HAP-1 (cell line): ENCODE measurements at places on chromosomes 12 and 14.
A peak's percentile ranks its signal among the peaks of the same experiment; 100 is the strongest.

GRCh38 chr12:89047856-89048418 is 304.4 kb downstream of the DUSP6 start:
- no peak for DNase-seq

- no peak for DNase-seq
Observed at GRCh38 chr14:65318636-65319506, 93.7 kb upstream of the FUT8 start.

DNA sequence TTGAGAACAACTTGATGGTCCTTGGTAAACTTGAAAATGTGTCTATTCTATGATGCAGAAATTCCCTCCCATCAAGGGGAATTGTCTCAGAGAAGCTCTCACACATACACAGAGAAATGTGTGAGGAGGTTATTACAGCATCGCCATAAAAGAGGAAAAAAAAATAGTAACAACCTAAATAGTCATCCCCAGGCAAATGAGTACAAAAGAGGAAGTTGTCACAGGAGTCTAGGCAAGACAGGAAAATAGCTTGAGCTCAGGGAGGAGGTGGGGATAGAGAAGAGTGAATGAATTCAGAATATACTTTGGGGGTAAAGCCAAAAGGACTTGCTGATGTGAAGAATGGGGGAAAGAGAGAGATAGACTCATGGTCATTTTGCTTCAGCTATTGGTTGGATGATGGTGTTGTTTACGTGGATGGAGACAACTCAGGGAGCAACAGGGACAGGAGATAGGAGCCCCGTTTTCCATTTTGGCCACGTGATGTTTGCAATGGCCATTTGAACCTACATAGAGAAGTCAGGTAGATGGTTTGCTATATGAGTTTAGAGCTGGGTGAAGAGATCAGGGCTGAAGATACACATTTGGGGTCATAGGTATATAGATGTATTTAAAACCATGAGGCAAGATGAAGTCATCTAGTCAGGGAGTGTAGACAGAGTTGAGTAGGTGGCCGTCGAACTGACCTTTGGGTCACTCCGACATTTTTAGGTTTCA is 20.3 kb downstream of the LRRC74A start:
- DNase-seq = no peak

- DNase-seq = no peak
Observed at GRCh38 chr14:35419429-35419841, 14.9 kb upstream of the NFKBIA start.

- no peak for DNase-seq
Observed at GRCh38 chr14:54690887-54691286, 124.0 kb downstream of the SAMD4A start.

DNA sequence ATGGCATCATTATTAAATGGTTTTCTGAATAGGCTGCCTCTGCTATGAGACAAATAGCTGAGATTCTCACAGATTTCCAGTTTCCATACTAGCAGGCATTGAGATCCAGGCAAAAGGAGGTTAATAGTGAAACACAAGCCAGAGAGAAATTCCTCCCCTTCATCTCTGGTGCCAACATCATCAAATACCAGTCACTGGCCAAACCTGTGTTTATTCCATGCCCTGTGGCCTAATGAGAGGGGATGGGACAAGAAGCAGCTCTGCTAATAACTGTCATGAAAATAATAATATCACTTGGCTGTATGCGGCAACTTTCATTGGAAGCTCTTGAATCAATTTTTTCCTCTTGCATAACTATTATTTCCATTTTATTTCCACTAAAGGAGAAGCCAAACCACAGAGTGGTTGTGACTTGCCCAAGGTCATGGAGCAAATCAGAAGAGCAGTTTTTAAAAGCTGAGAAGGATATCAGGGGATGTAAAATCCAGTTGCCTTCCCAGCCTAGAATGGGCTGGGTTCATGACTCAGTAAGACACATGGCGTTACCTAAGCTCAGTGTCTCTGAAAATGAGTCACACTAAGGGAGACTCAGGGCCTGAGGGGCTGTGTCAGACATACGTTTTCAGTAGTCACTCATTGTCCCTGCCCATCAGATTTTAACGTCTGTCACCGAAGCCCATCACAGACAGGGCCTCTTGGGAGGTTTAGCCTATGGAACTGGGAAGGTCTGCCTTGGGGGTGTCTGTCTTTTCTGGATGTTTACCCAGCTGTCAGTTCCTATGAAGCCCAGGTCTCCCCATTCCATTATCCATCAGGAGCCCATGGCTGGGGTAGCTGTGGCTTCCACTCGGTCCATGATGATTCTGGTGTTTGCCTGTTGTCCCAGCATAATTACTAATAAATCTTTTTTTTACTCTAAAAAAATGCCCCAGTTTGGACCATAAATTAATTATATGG is 208.8 kb upstream of the EEA1 start:
- DNase-seq = no peak

DNA sequence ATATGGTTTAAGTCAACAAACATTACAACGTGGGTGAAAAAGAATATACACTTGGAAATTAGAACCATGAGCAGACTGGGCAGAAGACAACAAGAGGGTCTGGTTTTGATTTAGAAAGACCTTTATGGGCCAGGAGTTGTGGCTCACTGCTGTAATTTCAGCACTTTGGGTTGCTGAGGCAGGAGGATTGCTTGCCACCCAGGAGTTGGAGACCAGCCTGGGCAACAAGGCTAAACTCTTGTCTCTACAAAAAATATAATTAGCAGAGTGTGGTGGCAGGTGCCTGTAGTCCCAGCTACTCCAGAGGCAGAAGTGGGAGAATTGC is 2.7 kb upstream of the NFKBIA start:
- no peak for DNase-seq

GRCh38 chr12:29547864-29548263 is 50.4 kb upstream of the OVCH1 start:
- no peak for DNase-seq

GRCh38 chr14:70094106-70094505 is 94.6 kb downstream of the SLC8A3 start:
- no peak for DNase-seq

GRCh38 chr12:3361146-3361545 is 129.9 kb upstream of the PRMT8 start:
- DNase-seq = no peak

DNA sequence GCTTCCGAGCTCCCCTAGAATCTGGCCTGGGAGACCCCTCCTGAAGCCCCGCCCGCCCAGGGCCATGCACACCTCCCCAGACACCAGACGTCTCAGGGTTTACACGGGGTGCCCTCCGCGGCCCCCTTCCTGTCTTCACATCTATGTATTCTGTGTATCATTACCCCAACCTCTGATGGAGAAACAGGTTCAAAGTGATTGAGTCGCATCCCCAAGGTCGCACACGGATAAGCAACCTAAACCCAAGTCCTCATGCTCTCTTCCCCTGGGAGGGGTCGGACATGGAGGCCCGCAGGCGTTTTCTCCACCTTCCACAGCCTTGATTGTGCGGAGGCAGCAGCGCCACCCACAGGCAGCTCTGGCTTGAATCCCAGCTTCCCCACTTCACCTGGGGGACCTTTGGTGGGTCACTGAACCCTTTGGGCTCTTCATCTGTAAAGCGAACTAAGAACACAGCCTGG is 237.3 kb downstream of the BCL11B start:
- no peak for DNase-seq

GRCh38 chr12:52037248-52037861 is 13.9 kb upstream of the NR4A1 start:
- DNase-seq = peak; percentile 65

GRCh38 chr12:110015132-110015531 is 15.9 kb downstream of the ANKRD13A start:
- no peak for DNase-seq

DNA sequence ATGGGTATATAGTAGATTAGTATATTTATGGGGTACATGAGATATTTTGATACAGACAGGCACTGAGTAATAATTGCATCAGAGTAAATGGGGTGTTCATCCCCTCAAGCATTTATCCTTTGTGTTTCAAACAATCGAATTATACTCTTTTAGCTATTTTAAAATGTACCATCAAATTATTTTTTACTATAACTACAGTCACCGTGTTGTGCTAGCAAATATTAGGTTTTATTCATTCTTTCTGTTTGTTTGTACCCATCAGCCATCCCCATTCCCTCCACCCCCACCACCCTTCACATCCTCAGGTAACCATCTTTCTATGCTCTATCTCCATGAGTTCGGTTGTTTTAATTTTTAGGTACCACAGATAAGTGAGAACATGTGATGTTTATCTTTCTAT is 115.8 kb downstream of the NUBPL start:
- DNase-seq = no peak

DNA sequence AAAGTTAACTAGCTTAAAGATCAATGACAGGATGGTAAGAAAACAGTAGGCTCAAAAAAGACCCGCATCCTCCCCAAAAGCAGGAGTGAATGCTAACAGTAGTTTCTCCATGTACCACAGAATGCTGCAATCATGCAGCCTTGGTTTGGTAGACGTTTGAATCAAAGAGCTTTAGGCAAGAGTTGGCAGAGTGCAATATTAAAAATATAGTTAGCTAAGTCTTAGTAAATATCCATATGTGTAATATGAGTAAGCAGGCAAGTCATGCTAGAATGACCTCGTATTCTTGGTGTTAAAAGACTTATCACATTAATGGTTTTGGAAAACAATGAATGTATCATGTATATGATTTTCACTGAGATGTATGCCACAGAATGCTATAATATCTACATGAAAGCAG is 18.8 kb upstream of the KLRF1 start:
- no peak for DNase-seq
